NCI-H2171 (cell line): ENCODE measurements at places on chromosomes 11 and 22.

- DNase-seq: no peak
Observed at GRCh38 chr22:38034884-38035529, 22.2 kb upstream of the PICK1 start.

- DNase-seq: no peak
Observed at GRCh38 chr22:35464399-35464798, 64.5 kb downstream of the MCM5 start.

- DNase-seq: no peak
Observed at GRCh38 chr11:70354629-70355028, 43.7 kb upstream of the CTTN start.

DNA sequence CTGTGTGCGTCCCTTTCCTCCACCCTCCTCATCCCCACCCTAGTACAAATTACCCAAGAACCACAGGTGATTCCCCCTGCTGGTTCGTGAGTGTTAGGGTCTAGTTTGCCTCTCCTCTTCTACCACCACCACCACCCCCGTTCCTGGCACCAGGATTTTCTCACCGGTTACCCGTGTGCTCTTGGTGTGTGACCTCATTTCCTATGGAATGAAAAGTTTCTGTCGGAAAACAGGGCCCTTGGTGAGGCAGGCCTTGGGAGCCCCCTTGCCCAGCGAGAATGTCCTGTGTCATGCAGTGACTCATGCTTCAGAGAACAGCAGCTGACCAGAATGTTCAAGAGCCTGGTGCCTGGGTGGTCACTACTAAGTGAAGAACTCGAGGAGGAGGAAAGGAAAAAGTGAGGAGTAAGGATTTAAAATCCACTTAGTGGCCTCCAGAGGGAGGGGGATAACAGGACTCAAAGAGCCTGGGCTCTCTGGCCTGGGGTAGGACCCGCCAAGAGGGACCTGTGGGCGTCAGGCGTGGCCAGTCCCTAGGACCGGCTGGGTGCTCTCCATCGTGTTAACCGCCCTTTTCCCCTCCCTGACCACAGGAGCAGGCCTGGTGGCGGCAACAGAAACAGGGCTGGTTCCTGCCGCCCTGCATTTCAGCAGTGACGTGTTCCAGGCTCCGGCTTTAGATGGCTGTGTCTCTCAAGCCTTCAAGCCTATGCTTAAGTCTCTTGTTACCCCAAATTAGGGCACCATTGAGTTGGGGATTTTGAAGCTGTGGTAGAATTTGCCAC, 30.2 kb downstream of the C22orf31 start:
- no peak for DNase-seq

GRCh38 chr11:69229511-69229910, 64.4 kb upstream of the MYEOV start:
- DNase-seq: no peak

- DNase-seq: no peak
Observed at GRCh38 chr11:43547889-43548381, 132.6 kb upstream of the HSD17B12 start.

GRCh38 chr11:82195283-82195682, 538.4 kb downstream of the FAM181B start:
- DNase-seq: no peak

DNA sequence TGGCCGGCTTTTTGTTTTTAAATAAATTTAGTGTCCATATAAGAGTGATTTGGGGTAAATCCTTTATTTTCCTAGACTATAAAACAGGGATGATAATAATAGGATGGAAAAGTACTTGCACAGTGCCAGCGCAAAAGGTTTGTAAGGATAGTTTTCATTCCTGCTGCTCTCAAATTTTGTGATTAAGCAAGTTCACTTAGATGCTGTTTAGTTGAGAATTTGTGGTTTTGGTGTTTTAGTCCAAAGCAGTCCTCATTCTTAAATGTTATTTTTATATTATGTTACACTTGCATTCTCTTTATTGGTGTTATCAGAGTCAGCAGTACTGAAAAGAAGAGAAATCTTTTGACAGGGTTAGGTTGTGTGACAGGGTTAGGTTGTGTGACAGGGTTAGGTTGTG, 47.9 kb downstream of the PPP6R3 start:
- DNase-seq: no peak

GRCh38 chr22:50061141-50061823, 3.2 kb upstream of the TTLL8 start:
- no peak for DNase-seq

DNA sequence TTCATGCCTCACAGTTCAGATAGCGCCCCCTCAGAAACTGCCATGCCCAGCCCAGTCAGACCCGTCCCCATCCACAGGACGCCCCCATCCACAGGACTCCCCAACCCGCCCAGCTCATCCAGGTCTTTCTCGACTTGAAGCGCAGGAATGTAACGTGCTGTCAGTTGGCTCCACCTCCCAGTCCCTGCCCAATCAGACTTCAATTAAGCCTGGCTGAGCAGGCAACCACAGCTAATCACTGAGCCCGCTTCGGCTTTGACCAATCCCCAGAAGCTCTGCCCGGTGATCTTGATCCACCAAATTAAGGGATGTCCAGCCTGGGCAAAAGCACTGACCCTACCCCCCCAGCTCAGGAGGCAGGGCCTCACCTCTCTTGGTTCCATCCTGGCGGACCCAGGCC, 10.5 kb upstream of the MFNG start:
- no peak for DNase-seq

DNA sequence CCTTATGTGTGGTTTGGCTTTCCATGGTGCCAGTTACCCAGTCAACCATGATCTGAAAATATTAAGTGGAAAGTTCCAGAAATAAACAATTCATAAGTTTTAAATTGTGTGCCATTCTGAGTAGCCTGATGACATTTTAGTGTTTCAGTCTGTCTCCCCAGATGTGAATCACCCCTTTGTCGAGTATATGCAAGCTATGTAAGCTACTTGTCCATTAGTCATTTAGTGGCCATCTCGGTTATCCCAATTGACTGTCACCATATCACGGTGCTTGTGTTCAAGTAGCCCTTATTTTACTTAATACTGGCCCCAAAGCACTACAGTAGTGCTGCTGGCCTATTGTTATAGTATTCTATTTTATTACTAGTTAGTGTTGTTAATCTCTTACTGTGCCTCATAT, 44.9 kb downstream of the ATG16L2 start:
- DNase-seq: no peak

- no peak for DNase-seq
Observed at GRCh38 chr22:32700191-32700882, 101.2 kb upstream of the TIMP3 start.

- no peak for DNase-seq
Observed at GRCh38 chr11:3042496-3043314, 14.5 kb downstream of the CARS1 start.

DNA sequence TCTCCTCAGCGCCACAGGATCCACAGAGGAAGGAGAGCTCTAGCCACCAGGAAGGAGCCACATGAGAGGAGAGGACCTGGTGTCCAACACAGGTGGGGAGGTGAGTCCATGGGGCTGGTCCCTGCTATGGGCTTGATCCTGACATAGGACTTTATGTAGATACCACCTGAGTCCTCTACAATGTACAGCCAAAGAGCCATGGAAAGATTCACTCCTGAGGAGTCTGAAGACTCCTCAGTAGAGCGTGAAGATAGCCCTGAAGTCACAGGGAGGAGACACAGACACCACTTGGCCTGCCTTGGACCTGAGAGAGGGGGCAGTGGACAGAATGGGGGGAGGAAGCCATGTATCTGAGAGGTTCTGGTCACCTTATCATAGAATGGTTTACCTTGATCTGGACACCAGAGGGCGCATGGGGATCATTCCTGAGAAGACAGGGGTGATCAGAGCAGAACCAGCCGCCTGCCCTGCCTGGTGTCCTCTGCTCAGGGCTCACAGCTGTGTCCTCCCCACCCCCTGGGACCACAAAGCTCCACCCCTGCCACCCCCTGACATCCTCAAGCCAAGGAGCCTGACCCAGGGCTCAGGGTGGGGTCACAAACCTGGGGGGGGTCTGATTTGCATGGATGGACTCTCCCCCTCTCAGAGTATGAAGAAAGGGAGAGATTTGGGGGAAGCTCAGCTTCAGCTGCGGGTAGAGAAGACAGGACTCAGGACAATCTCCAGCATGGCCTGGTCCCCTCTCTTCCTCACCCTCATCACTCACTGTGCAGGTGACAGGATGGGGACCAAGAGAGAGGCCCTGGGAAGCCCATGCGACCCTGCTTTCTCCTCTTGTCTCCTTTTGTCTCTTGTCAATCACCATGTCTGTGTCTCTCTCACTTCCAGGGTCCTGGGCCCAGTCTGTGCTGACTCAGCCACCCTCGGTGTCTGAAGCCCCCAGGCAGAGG, 77.0 kb downstream of the ZNF280B start:
- DNase-seq: peak; percentile 17

DNA sequence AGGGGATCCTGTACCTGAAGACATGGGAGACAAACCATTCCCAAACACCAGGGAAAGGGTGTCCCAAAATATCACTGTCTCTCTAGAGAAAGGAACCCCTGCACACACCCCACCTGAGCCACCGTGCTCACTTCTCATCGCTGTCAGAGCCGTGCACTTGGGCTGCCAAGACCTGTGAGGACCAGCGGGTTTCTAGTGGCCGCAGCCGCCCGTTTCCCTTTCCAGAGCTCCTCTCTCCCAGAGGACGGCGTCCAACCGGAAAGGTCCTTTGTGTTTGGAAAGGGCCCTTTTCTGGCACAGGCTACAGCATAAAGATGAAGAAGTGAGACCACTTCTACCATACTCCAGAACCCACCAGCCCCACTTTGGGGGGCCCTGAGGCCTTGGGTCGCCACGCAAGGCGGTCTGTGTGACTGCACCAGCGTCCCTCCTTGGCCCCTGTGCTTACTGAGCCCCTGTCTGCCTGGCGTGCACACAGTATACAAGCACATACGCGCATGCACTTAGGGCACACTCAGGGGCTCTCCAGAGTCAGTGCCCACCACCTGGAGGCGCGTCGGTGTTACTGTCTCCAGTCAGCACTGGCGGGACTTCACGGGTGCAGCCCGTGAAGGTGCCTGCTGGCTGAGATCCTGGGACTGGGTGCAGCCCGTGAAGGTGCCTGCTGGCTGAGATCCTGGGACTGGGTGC, 381.8 kb downstream of the TBC1D22A start:
- no peak for DNase-seq

GRCh38 chr11:72245263-72245816, 1.4 kb upstream of the PHOX2A start:
- no peak for DNase-seq

- DNase-seq: no peak
Observed at GRCh38 chr22:23452231-23453010, 127.7 kb downstream of the IGLL1 start.

DNA sequence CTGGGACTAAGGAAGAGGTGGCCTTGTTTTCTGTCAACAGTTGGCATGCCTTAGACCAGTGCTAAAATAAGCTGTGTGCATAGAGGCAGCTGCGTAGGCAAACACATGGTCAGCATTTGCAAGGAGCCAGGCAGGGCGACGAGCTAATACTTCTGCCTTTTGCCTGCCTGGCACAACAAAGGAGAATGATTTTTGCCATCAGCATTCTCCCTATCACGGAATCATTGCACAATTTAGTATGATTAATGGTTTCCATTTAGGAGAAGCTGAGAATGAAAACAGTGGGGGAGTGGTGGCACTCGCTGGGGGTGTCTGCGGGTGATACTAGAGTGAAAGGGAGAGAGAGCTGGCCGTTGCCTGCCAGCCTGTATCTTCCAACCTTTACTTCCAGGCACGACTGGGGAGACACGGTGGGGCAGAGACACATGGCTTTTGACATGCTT, 336.0 kb downstream of the CADM1 start:
- DNase-seq: no peak

GRCh38 chr11:60482361-60482760, 10.2 kb upstream of the MS4A12 start:
- DNase-seq: no peak

GRCh38 chr22:20108757-20109230, 7.1 kb upstream of the RANBP1 start:
- no peak for DNase-seq

GRCh38 chr22:41197038-41197972, 7.8 kb upstream of the L3MBTL2 start:
- peak; percentile 91 for DNase-seq

GRCh38 chr11:78332174-78332866, 85.3 kb downstream of the GAB2 start:
- DNase-seq: no peak

DNA sequence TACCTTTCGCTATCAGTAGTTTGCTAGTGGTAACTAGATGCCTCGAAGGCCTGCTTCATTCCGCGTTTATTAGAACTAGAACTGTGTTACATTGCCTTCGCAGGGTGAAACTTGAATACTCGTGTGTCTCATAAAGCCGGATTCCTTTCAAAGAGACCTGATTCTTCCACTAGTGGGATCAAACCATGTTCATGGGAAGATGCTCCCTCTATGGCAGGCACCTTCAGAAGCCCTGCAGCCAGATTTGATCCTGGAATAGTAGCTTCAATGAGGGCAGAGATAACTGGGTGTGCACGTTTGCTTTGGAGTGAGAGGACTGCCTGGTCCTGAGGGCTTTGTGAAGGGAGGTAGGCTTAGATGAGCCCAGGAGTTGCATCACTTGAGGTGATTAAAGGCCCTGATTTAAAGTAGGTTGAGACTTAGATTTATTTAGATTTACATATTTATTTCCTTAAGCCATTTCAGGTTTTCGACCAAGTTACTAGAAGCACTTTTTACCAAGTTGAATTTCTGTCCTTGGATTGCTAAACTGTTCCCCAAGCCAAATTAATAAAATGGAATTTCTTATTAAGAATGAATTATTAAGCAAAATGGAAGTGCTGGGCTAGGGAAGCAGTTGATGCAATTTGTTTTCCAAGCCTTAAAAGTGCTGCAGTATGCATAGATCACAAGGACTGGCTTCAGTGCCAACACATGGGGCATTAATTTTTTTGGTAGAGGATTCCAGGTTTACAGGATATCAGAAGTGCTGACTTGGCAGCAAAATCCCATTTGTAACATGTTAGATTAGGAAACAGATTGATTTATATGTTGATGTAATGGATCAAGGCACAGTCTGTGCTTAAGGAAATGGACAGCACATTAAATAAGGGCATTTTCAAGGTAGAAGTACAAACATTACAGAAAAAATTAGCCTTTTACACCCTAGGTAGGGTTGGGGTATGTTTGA, 32.9 kb downstream of the APLP2 start:
- no peak for DNase-seq

DNA sequence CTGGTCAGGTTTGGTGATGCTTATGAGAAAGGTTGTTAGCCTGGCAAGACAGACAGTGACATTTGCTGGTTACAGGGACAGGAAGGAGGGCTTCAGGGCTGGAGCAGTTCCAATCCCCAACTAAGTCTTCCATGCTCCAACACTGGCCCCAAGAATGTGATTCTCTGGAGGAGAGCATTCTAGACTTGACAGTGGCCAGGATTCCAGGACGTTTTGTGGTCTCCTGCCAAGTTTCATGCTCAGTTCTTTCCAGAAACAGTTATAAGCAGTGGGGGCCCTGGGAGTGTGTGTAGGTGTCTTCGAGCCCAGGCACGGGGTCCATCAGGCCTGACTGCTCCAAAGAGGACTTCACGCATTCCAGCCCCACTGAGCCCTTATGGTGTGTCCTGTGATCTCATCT, 8.9 kb upstream of the GRK3 start:
- DNase-seq: no peak

DNA sequence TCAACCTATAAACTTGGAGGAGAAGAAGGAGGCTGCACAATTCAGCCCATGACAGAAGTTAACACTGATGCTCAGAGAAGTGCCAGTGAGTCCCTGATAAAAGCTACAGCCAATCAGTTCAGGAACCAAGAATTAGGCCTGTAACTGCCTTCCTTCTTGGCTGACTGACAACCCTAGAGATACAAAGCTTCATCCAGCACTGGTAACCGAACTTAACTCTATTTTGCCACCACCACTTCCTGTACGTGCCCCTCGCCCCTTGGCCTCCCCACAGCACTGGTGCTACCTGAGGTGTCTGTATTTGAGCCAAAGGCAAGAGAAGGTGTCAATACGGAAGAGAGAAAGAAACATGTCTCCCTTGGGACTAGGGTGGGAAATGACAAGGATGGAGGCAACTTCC, 40.1 kb upstream of the POU2AF1 start:
- no peak for DNase-seq
